ENCODE measurements at places on chromosomes 4 and X. TPM values are rescaled to one million over a fixed set of nuclear protein-coding genes. Genes with fewer than 3 reads are reported as not detected.

DNA sequence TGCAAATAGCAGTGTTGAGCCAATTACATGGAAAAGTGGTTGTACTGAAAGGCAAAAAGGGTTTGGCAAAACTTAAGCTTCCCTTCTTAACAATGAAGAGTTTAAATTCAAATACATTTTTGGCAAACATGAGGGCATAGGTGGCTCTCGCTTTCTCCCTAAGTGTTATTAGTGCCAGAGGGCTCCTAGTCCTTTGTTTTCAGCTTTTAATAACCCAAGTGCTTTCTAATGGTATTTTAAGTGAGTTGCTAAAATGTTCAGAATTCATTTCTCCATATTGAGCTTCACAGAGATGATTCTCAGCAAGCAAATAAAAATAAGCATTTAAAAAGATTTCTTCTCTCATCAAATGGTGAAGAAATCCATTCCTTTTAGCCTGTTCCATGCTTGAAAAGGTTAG is 123.7 kb downstream of the HS6ST2 start:
- no peaks in the 10 kb centered on the region for H3K27me3 ChIP-seq
- no peak overlapping the region for H3K27ac ChIP-seq
- H3K36me3 ChIP-seq = no peaks in the 10 kb centered on the region
- H3K4me1 ChIP-seq = no peaks in the 10 kb centered on the region

DNA sequence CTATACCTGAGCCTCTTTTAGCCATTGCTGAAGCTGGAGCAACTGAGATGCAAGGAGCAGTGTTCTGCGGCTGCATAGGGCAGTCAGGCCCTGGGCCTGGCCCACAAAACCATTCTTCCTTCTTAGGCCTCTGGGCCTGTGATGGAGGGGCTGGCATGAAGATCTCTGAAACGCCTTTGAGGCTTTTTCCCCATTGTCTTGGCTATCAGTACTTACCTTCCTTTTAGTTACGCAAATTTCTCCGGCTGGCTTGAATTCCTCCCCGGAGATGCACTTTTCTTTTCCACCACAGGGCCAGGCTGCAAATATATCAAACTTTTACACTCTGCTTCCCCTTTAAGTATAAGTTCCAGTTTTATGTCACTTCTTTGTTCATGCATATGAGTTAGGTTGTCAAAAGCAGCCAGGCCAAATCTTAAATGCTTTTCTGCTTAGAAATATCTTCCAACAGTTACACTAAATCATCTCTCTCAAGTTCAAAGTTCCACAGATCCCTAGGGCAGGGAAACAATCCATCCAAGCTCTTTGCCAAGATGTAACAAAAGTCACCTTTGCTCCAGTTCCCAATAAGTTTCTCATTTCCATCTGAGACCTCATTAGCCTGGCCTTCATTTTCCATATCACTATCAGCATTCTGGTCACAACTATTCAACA is 194.4 kb upstream of the PCDH7 start:
- H3K4me3 ChIP-seq = no peak overlapping the region
- H3K36me3 ChIP-seq = no peaks in the 10 kb centered on the region
- no peaks in the 10 kb centered on the region for H3K4me1 ChIP-seq
- H3K27me3 ChIP-seq = no peaks in the 10 kb centered on the region
- no peak overlapping the region for H3K27ac ChIP-seq
- DNase-seq = no peak

DNA sequence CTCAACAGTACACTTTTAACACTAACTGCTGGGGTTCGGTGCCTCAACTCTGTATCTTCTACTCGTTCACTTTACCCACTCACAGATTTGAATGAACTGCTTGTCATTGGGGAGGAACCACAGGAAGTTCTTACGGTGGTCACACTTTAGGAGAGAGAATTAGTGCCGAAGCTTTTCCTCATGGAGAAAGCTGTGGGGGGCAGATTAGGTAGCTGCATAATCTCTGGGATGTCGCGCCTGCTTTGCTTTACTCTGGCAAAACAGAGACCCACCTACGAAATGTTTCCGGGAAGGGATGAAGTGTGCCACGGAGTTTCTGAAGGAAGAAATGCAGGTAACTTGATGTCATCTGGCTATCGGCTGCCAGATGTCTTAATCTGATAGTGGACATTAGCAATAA is 949.7 kb upstream of the TENM3 start:
- H3K4me1 ChIP-seq = peaks cover 4% of the 10 kb centered on the region
- H3K4me3 ChIP-seq = no peak overlapping the region
- H3K36me3 ChIP-seq = no peaks in the 10 kb centered on the region
- no peak overlapping the region for H3K27ac ChIP-seq
- no peaks in the 10 kb centered on the region for H3K27me3 ChIP-seq

DNA sequence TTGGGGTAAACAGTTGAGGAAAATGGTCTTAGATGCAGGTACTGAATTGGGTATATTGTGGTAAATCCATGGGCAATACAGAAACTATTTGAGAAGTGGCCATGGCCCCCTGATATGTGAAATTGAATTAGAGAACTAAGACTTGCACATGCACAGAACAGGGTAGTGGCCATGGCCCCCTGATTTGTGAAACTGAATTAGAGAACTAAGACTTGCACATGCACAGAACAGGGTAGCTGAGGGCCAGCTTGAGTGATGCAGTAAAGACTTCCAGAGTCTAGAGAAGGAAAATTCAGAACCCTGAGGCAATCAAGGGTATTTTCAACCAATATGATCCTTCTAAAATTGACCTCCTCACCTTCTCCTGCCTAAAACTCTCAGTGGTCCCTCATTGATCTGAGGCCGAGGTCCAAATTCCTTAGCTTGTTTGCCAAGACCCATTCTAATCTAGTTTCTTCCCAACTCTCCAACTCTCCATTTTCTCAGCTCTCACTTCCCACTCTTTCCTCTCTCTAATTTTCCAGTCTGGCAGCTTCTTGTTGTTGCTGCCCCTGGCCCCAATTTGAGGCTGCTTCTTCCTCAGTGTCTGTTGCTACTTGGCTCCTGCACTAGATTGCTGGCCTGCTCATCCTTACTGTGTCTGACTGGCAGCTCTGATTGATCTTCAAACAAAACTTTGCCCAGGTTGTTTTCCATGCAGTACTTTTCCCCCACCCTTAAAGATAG is 72.4 kb downstream of the FRAS1 start:
- H3K27me3 ChIP-seq = no peaks in the 10 kb centered on the region
- H3K4me3 ChIP-seq = no peak overlapping the region
- H3K36me3 ChIP-seq = no peaks in the 10 kb centered on the region
- peaks cover 3% of the 10 kb centered on the region for H3K4me1 ChIP-seq
- no peak for DNase-seq

The GPR82 gene
- total RNA-seq = not detected

The KLB gene
- total RNA-seq = not detected

- no peaks in the 10 kb centered on the region for H3K4me1 ChIP-seq
- DNase-seq = peak; percentile 44
- H3K36me3 ChIP-seq = no peaks in the 10 kb centered on the region
- H3K4me3 ChIP-seq = no peak overlapping the region
Observed at GRCh38 chr4:26589705-26590104, 5.8 kb downstream of the TBC1D19 start.

The KCNE5 gene
- 4.6 TPM for total RNA-seq

GRCh38 chrX:134484039-134484438 is 24.1 kb downstream of the HPRT1 start:
- no peaks in the 10 kb centered on the region for H3K36me3 ChIP-seq
- no peak overlapping the region for H3K27ac ChIP-seq
- no peaks in the 10 kb centered on the region for H3K27me3 ChIP-seq
- no peaks in the 10 kb centered on the region for H3K4me1 ChIP-seq
- no peak overlapping the region for H3K4me3 ChIP-seq
- DNase-seq = no peak

DNA sequence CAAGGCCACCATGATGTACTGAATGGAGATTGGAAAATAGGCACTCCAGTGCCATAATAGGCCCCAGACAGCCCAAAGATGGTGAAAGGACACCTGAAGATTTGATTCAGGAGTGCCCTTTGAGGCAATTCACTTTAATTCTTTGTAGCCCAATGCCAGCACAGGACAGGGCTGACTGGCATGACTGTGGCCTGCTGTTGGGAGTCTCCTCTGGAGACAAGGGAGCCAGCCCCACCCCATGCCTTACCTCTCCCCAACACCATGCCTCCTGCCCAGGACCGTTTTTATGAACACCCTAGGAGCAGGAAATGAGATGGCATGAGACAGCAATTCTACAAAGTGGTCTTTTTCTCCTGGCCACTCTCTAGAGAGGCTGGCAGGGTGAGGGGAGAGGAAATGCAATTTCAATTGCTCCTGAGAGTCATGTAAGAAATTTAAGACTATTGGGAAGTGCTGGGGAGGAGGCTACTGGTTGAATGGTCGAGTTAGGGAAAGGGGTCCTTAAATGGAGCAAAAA is 94.2 kb upstream of the MAMLD1 start:
- no peaks in the 10 kb centered on the region for H3K36me3 ChIP-seq
- no peaks in the 10 kb centered on the region for H3K27me3 ChIP-seq
- H3K27ac ChIP-seq = no peak overlapping the region

DNA sequence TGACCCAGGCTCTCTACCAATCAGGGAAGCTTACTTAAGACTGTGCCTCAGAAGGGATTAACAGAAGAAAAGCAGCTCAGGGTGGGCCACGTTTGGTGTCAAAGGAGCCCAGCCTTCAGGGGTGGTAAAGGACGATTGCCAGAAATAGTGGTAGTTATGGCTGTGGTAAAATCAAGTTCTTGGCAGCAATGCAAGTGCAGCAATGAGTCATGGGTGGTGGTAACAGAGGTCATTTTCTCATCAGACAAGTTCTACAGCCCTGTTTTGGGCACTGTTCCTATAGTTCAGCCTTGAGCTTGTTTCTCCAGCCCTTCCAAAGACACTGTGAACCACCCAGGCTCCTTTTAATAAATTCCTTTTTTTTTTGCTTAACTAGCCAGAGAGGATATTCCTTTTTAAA is 120.3 kb downstream of the EFHC2 start:
- H3K4me1 ChIP-seq = no peaks in the 10 kb centered on the region
- no peaks in the 10 kb centered on the region for H3K27me3 ChIP-seq
- no peak overlapping the region for H3K4me3 ChIP-seq
- H3K27ac ChIP-seq = no peak overlapping the region
- DNase-seq = no peak

The SPACA5B gene
- not detected for total RNA-seq

DNA sequence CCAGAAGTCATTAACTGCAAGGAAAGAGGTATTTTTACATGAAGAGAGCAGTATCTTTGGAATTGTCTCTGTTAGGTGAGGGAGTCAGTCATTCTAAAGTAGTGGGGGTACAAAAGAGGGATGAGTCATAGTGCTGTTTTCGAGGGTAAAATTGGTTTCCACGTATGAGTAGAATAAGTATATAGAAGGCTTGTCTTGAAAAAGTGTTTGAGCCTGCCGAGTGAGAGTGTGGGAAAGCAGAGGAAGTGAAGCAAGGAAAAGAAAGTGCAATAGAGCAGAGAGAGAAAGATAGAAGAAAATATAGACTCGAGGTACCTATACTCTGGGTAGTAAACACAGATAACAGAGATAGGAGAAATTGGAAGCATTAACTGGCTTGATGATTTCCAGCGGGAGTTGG is 696.4 kb downstream of the DMD start:
- H3K4me1 ChIP-seq = no peaks in the 10 kb centered on the region
- H3K36me3 ChIP-seq = no peaks in the 10 kb centered on the region
- DNase-seq = no peak
- H3K4me3 ChIP-seq = no peak overlapping the region

GRCh38 chr4:8321771-8322170 is 52.2 kb downstream of the HTRA3 start:
- no peak overlapping the region for H3K27ac ChIP-seq
- no peak for DNase-seq
- no peak overlapping the region for H3K4me3 ChIP-seq
- H3K4me1 ChIP-seq = no peaks in the 10 kb centered on the region
- H3K36me3 ChIP-seq = no peaks in the 10 kb centered on the region

The ASIC5 gene
- not detected for total RNA-seq

- H3K36me3 ChIP-seq = no peaks in the 10 kb centered on the region
- H3K4me3 ChIP-seq = no peak overlapping the region
- DNase-seq = no peak
- no peaks in the 10 kb centered on the region for H3K27me3 ChIP-seq
- H3K27ac ChIP-seq = no peak overlapping the region
- H3K4me1 ChIP-seq = no peaks in the 10 kb centered on the region
Observed at GRCh38 chr4:181323061-181323460, 920.1 kb upstream of the TENM3 start.

DNA sequence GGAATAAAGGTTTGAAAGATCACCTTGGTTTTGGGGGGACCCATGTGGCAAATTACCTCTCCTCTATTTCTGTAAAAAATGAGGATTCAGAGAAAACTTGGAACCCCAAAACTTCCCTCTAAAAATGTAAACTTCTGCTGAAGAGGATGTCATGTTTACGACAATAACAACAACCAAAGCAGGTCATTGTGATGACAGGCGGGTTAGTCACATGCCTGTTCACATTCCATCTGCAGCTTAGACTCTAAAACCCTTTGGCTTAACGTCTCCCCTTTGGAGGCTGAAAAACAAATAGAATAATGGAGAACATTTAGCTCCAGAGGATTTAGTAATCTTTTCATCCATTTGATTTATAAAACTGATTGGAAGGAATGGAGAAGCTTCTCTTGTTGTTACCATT is 75.0 kb upstream of the FAM9C start:
- H3K4me1 ChIP-seq = no peaks in the 10 kb centered on the region
- H3K27me3 ChIP-seq = no peaks in the 10 kb centered on the region
- H3K27ac ChIP-seq = no peak overlapping the region

The SMARCAD1 gene
- total RNA-seq = 85.5 TPM

DNA sequence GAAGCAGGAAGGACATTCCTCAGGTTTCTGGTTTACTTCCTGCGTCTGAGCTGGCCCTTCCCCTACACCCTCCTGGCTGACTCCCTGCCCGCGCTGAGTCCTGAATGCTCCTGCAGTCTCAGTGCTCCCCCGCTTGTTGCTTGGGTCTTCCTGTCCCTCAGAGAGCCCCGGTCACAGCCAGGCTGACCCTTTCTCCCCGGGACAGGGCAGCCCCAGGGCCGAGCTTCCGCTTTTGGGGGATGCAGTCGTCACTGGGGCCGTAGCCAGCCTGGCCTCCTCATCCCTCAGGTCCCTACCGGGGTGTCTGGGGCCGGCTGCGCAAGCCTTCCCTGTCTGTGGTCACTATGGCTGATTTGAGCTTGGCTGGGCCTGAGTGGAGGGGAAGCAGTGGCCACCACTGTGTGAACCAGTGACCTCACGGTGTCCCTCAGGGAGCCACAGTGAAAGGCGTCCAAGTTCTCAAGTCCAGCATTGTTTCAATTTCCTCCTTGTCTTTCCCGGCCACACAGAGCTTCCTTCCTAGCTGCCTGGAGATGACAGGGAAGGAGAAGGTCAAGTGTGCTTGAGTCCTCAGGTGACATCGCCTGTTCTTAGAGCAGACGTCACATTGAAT is 34.1 kb upstream of the ASMTL start:
- no peak overlapping the region for H3K27ac ChIP-seq
- DNase-seq = peak; percentile 35
- H3K4me3 ChIP-seq = no peak overlapping the region
- H3K4me1 ChIP-seq = no peaks in the 10 kb centered on the region
- no peaks in the 10 kb centered on the region for H3K27me3 ChIP-seq

DNA sequence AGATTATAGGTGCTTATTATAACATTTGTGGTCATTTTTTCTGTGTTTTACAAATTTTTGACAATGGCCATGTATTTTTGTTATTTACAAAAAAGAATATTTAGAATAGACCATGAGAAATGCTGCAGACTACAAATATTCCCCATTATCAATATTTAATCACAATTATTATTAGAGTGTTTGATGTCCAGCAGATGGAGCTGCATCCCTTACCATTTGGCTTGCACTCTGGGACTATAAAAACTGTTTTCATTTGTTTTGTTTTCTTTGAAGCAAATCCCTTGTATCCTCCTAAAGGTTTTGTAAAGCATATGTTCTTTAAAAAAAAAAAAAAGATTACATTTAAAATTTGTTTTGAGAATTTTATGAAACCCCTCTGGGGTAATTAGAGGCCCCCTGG is 85.6 kb upstream of the CXorf66 start:
- no peak overlapping the region for H3K4me3 ChIP-seq
- H3K27ac ChIP-seq = no peak overlapping the region
- H3K4me1 ChIP-seq = no peaks in the 10 kb centered on the region
- DNase-seq = no peak
- H3K27me3 ChIP-seq = no peaks in the 10 kb centered on the region
- no peaks in the 10 kb centered on the region for H3K36me3 ChIP-seq

Data from endodermal cell (in vitro differentiated cells).